Stimulated activated CD8-positive, alpha-beta memory T cell treated with anti-CD3 and anti-CD28 coated beads, Interleukin-7, amount 100 ng/mL, for 1 hour (primary cell): ENCODE measurements at places on chromosomes 4 and X.

DNA sequence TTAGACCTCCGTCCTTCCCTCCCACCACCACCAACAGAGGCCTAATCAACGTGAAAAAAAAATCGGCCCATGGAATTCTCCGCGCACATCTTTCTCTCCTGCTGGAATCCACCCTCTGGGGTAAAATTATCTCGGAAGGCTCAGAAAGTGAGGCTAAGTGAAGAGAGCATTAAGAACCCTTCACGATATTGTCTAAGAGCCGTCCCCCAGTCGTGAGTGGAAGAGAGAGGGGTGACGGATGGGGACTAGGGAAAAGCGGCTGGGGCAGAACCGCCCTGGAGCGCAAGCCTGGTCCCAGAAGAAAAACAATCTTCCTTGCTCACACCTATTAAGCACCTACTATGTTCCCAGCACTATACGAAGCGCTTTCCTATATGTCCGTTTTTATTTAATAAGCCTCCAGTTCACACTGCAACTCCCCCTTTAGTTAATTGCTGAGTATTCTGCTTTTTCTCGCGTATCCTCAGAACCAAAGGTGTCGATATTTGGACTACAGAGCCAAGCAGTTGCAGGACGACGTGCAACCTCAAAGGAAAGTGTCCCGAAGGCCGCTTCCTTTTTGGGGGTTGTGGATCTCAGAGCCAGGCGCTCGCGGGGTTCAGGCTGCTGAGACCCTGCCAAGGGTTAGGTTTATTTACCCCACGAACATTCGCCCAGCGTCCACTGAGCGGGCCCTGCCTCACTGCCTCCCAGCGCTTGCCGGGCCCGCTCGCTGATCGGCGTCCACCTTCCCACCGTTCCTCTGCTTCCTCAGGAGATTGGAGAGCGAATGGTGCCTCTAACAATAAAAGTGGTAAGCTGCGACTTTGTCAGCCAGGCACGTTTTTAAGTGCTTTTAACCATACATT, 889 bp downstream of the MGARP start:
- DNase-seq: no peak

- no peak for DNase-seq
These were observed 238.5 kb downstream of the EVC2 start for GRCh38 chr4:5469861-5470260.

- DNase-seq: no peak
These were observed 99.2 kb upstream of the TENM3 start for GRCh38 chr4:182143822-182144625.

DNA sequence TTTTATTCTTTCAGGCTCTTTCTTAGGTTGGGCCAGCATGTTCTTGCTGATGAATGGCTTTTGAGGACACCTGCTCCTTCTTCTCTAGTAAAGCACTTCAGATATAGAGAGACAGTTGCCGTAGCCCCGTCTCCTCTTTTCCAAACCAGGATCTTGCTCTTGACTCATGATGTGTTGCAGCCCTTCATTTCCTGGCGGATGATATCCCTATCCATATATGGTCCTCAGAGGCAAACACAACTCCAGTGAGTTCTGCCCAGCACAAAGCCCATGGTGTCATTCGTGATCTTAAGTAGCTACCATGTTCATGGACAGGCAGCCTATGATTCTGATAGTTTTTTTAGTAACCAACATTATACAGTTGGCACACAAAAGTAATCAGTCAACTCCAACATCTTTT, 59.8 kb upstream of the ACSL1 start:
- DNase-seq: no peak

GRCh38 chr4:152065545-152065944, 304.7 kb upstream of the GATB start:
- no peak for DNase-seq

DNA sequence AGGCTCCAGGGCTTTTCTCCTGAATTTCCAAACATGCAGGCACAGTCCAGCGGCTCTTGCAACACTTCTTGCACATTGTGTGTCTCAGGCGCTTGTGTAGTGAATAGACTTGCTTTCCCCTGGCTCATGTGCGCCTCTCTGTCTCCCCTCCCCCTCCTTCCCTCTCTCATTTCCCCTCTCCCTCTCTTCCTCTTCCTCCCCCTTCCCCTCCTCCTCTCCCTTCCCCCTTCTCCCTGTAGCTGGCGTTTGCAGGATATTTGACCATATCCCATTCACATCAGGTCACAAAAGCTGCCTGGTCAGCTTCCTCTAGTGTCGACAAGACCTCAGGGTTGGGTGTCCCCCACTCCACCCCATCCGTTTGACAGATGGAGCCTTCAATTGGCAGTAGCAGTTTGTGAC, 2.4 kb downstream of the CHST7 start:
- DNase-seq: no peak

DNA sequence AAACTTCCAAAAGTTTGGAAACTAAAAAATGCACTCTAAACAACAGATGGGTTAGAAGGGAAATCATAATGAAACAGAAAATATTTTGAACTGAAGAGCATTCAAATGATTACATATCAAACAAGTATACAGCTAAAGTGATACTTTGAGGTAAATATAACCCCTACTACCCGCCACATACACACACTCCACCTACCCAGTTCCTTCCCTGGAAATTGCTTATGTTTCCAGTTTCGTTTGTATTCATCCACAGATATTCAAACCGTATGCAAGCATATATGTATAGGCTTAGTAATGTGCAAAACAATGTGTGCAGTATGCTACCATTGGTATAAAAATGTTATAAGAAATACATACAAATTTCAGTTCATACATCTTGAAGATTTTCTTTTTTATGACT, 95.5 kb downstream of the SMIM20 start:
- no peak for DNase-seq

DNA sequence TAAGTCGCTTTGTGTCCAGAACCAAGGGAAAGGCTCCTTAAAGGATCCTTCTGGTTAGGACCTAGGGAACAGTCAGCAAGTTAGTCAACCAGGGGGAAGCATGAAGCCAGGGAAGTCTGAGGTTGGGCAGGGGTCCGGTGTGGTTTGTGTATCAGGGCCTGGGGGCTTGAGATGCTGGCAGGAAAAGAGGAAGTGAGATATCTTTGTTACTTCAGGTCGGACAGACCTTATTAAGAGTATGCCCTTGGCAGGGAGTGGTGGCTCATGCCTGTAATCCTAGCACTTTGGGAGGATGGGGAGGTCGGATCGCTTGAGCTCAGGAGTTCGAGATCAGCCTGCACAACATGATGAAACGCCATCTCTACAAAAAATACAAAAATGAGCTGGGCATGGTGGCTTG, 52.3 kb upstream of the TRPC5OS start:
- DNase-seq: no peak

- DNase-seq: no peak
These were observed 437.8 kb upstream of the FAM241A start for GRCh38 chr4:111707491-111707890.

- DNase-seq: no peak
These were observed 50.6 kb downstream of the JADE1 start for GRCh38 chr4:128859887-128860677.

DNA sequence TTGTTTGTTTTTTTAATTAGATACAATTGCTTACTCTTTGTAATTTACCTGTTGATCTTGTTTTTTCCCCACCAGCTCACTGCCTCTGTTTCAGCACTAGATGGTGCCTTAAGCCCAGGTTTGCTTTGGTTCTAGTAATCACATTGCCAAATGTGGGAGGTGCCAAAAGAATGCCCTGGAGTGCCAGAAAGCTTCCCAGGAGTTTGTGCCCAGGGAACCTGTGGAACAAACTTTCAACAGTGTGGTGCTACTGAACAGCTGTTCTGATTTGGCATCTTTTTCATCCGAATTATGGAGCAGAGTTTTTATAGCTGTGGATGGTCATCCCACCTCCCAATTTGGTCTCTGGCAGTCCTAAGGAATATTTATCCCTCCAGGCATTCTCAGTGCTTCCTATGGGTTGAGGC, 1000.7 kb downstream of the STIM2 start:
- DNase-seq: no peak
